ENCODE measurements at places on chromosomes 3 and 15.
A peak's percentile ranks its signal among the peaks of the same experiment; 100 is the strongest.

GRCh38 chr15:70198441-70199123 is 100.9 kb upstream of the TLE3 start:
- no peak for DNase-seq

DNA sequence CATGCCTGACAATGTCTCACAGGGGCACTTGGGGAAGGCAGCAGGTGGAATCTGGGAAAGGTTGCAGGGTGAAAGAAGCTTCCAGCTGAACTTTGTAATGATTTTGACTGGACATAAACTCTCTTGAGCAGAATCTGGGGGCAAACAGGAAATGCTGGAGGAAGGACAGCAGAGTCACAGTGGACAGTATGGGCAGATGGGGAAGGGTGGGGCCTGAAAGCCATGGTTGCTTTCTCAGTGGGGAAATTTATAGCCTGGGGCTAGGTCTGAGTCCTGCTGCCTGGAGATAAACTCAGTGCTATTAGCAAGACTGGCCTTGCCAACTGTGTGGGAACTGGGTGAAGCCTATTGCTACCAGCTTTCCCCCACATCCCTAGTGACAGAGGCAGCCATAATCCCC is 203.2 kb downstream of the OSBPL10 start:
- DNase-seq: no peak

DNA sequence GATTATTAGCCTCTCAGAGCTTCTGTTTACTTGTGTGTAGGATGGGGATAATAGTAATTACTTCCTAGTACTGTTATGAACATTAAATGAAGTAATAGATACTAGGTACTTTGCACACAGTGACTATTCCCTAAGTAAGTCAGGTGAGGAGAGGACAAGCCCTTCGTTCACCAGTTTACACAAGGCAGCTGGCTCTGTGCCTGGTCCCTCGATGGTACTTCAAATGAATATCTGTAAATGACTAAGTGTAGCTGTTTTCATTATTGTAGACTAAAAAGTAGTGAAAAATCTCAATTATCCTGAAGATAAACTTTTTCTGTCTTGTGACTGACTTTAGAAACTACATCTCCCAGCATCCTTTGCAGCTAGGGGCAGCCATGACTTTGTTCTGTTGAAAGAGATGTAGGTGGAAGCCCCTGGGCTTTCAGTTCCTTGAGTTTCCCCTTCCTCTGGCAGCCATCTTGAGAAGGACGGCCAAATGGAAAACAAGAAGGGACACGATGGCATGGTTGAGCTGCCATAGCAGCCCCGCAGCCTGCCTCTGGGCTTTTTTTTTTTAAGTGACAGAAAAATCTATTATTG is 11.7 kb upstream of the WNT7A start:
- DNase-seq: peak; percentile 82

DNA sequence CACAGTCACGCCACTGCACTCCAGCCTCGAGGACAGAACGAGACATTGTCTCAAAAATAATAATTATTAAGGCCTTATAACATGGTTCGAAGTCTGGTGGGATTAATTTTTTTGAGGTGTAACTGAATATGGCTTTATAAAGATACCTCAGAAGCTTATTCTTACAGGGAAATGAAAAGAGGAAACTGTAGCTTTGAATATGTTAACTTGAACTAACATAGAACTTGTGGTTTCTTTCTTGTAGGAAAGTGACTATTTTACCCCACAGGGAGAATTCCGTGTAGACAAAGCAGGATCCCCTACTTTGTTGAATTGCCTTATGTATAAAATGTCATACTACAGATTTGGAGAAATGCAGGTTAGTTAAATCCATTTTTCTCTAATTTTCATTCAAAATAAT is 96.3 kb downstream of the STT3B start:
- no peak for DNase-seq

DNA sequence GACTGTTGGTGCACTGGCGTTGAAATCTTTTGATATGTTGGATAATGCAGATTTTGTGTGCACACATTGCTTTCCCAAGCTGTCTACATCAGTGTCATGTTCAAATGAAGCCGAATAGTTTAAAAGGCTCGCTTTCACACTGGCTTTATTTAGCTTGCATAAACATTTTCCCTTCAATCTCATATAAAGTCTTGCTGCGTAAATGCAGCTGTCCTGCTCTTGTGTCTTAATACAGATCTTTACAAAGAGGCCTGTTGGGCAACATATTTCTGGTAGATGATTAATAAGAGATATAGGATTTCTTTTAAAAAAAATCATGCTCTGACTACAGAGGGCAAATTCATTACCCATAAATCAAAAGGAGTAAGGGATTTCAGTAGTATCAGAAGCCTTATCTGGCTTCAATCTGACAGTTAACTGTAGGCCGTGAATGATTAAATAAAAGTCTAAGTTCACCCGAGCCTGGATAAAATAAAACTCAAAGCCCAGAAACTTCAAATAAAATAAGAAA is 937.2 kb downstream of the FHIT start:
- no peak for DNase-seq

GRCh38 chr15:52682781-52683180 is 3.6 kb upstream of the ATOSA start:
- DNase-seq: no peak

DNA sequence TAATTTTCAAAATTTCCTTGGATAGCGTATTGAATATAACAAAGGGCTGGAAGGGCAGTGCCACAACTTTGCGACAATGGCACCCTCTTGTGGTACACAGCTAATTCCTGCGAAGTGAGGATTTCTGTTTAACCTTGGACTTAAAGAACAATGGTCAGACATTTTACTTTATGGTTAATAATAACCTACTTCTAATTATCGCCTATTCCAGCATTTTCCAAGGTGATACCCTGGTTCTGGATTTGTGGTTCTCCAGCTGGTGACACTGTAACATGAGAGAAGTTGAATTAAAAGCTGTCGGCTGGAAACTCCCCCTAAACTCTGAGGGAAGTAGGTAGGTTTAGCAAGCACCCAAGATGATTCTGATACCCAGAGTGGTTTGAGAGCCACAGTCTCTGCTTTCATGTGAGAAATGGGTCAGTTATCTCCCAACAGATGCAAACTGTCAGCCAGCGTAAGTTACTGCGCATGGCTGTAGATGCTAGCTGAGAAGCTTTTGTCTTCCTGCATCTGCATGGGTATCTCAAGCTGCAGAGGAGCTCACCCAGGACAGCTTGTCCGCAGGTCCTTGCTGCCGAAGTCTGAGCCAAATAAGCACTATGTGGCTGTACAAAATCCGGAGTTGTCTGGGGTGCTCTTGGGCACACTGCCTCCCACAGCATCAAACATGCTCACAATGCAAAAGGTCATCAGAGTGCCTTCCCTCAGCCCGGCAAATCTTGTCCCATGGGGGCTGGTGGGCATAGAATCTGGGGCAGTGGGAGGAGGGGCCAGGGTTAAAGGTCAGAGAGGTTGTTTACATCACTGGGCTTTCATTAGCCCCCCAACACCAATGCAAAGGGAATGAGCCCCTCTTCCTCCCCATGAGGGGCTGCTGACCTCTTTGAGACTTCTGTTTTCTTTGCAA is 6.6 kb upstream of the CHSY1 start:
- peak; percentile 88 for DNase-seq

- DNase-seq: no peak
These were observed 475.6 kb downstream of the FOXP1 start for GRCh38 chr3:71107926-71108325.
